Activated T-cell treated with anti-CD3 and anti-CD28 coated beads for 48 hours (primary cell): ENCODE measurements at places on chromosomes 2 and 18.
A peak's percentile ranks its signal among the peaks of the same experiment; 100 is the strongest.

- DNase-seq = no peak
Observed at GRCh38 chr2:313991-314390, 26.1 kb upstream of the ALKAL2 start.

GRCh38 chr2:191692502-191693115, 14.7 kb downstream of the NABP1 start:
- DNase-seq = no peak

DNA sequence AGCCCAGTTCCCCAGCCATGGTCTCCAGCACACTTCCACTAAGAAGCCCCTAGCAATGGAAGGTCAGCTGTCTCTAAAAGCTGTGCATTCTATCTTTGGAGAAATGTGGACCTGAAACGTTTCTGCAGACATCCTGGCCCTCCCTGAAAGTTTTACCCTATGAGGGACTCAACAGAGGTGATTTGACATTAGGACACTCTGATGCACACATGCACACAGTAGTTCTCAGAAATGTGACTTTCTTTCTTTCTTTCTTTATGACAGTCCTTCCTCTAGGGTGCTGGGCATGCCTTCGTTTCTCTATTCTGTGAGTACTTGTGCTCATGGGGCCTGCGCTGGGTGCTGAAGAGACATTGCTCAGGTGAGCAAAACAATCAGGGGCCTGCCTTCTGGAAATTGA, 857.3 kb downstream of the RNF144A start:
- no peak for DNase-seq

DNA sequence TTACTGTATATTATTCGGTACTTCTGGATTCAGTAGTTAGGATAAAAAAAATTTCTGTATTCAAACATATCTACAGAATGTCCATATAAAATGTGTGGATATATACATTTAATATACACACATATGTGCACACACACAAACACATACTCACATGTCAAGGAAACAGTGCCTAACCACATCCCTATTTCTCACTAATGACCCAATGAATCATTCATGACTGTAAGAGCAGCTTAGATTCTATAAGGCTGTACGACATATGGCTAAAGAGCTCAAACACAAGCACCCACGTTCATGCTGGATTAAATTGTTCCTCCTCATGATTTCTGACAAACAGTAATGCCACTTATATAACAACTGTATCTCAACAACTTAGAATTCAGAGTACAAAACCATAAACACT, 457.3 kb downstream of the ADCYAP1 start:
- no peak for DNase-seq

- no peak for DNase-seq
Observed at GRCh38 chr18:35051641-35052377, 10.6 kb downstream of the MAPRE2 start.

- DNase-seq = no peak
Observed at GRCh38 chr2:109692013-109692743, 78.0 kb downstream of the SOWAHC start.

DNA sequence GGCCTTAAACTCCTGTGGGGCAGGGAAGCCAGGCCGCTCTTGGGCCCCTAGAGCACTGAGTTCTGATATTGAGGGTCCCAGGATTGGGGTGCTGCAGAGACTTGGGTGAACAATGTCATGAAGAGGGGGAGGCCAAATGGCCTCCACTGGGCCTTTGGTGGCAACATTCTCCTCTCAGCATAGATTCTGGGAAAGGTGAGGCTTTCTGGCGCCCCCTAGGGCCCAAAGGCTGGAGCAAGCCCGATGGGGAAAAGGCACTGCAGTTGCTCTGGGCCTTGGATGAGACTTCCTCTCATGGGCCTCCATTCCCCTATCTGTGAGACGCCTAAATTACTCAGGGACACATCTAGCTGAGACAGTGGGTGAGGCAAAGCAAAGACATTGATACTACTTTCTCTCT, 84.8 kb downstream of the ACAA2 start:
- peak; percentile 43 for DNase-seq

DNA sequence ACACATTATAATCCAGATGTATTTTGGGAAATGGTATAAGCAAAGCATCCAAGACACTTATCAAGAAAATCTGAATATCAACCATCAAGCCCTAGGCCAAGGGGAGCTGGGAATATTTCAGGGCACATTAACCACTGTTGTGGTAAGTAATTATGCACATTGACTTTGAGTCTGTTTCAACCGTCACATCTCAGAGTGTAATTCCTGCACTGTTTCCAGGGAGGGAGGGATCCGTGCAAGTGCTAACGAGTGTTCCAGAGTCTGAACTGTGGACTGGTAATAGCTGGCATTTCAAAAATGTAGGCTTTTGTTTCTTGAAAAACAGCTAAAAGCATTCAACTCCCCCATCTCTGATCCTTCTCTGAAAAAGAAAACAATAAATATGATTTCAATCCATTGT, 681.6 kb downstream of the BCL11A start:
- DNase-seq = no peak

GRCh38 chr2:85737961-85738360, 15.8 kb upstream of the ATOH8 start:
- DNase-seq = no peak

- DNase-seq = no peak
Observed at GRCh38 chr18:9428862-9429661, 46.3 kb upstream of the RALBP1 start.

GRCh38 chr2:54768772-54769428, 45.4 kb downstream of the EML6 start:
- DNase-seq = no peak

GRCh38 chr2:220194630-220195584, 567.5 kb downstream of the SLC4A3 start:
- no peak for DNase-seq

DNA sequence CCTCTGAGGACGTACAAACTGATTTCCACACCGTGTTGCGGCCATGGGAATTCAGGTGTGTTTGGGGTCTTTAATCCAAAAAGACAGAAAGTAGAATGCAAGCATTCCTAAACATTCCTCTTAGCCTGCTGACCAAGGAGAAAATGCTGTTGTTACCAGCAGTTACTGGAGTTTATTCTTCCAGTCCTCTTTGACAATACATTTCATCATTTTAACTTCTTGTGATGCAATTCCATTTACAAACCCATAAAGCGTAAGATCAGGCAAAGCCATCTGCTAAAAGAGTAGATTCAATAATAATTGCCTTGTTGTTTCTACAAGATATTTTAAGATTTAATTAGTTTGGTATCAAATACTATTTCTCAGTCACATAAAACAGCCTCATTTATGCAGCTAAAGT, 32.7 kb downstream of the SPIRE1 start:
- no peak for DNase-seq

DNA sequence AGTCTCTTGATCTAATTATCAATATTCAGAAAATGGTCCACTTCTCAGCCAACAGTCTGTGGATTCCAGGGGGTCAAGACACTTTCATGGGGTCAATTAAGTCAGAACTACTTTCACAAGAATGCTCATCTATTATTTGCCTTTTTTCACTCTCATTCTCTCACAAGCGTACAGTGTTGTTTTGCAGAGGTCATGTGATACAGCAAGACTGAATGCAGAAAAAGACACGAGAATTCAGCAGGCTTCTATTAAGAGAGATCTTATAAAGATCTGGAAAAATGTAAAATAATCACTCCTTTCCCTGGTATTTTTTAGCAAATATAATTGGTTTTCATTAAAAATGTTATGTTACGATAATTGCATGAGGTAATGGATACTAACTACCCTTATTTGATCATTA, 8.7 kb downstream of the RPRD1A start:
- no peak for DNase-seq

- DNase-seq = no peak
Observed at GRCh38 chr18:70046796-70047195, 99.1 kb upstream of the CD226 start.

- DNase-seq = no peak
Observed at GRCh38 chr2:162230761-162231160, 12.5 kb downstream of the FAP start.

DNA sequence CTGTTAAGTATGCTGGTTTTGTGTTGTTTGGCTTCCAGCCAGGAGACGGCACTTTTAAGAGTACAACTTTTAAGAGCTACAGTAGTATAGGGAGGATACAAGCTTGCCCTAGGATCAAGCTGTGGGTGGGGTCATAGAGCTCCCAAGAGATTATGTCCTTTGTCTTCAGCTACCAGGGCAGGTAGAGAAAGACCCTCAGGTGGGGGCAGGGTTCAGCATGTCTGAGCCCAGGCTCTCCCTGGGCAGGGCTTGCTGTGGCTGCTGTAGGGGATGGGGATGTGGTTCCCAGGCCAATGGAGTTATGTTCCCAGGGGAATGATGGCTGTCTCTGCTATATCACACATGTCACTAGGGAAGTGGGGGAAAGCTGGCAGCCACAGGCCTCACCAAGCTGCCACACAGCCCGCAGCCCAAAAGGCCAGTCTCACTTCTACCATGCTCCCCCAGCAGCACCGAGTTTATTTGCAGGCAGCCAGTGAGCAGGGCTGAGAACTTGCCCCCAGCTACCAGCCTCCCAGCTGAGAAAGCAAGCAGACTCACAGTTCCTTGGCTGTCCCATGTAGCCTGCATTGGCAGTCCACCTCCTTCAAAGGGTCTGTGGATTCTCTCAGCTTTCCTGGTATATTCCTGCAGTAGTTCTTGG, 105.7 kb upstream of the ERBB4 start:
- no peak for DNase-seq

DNA sequence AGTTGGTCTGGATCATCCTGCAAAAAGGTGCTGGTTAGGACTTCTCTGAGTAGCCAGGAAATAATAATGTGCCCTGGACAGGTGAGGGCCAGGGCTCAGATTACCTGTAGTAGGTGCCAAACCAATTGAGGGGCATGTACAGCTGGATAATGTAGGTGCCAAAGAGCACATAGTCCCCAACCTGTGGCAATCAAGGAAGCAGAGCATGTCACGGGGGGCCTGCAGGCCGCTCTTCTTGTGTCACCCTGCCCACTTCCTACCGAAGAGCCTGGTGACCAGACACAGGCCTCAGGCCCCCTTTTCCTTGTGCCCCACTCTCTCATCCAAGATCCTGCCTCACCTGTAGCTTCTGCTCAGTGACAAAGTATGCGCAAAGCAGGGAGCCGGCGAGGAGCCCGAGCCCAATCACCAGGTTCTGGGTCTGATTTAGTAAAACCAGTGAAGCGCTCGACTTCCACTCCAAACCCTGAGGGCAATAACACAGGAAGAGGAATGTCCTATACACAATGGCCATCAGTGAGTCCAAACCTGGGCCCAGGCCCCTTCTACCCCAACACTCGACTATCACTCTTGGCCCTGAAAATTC, 5.2 kb downstream of the ABCB6 start:
- no peak for DNase-seq
